Activated T-cell treated with anti-CD3 and anti-CD28 coated beads for 4 hours (primary cell): ENCODE measurements at places on chromosomes 3 and 15.

DNA sequence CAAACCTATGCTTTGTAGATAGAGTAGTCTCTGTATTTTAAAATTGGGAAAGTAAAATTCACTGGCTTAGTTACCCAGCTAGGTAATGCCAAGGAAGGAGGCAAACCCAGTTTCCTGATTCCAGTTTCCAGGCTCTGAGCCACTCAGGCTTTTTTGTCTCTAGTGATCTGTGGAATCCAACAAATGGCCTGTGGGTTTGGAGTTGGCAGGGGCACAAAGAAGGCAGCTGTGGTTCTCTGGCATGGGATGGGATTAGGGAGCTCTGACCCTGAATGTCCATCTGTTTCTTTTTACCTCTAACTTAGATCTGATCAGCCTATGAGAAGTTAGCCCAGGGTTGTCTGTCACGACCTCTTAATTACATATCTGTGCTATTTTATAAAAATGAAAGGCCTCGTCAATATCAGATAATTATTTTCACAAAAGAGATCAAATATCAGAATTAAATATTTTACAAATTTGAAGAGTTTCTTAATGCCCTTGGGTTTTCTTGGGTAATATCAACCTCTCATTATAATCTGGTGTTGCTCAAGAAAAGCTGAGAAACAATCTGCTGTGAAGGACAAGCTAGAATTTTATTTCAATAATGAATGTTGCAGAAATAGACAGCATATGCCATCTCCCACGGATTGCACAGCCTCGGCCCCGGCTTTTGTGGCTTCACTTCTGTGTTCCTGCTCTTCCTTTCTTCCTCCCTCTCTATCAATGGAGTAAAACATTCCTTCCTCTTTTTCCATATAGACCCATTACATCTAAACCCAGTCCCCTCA lies 63.7 kb upstream of the DAZL start:
- DNase-seq, result no peak

- no peak for DNase-seq
These were observed 292.1 kb downstream of the LPP start for GRCh38 chr3:188446014-188446413.

DNA sequence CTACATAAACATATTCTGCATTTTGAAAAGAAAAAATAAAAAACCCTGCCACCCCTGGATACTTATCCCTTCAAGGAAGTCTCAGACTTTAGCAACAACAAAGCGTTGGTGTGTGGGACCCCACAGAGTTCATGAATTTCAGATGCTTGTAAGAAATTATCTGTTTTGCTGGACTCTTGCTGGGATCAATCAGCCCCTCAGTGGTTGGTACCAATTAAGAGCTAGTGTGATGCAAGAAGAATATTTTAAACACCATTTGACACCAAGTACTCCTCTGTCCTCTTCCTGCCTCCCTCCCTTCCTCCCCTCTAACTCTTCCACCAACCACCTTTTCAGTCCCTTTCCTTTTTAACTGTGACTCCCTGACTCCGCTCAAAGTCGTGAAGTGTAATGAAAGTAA lies 51.5 kb downstream of the SST start:
- no peak for DNase-seq

DNA sequence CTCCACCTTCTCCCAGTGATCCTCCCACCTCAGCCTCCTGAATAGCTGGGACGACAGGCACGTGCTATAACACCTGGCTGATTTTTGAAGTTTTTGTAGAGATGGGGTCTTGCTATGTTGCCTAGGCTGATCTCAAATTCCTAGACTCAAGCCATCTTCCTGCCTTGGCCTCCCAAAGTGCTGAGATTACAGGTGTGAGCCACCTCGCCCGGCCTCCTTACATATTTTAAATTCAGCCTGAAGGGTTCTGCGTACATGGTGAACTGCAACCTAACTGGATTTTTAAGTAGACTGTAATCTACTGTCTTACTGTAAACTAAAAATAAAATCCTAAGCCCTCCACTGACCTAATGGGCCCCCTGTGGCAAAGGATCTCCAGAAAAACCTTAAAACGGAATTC lies 34.1 kb downstream of the MASP1 start:
- no peak for DNase-seq

DNA sequence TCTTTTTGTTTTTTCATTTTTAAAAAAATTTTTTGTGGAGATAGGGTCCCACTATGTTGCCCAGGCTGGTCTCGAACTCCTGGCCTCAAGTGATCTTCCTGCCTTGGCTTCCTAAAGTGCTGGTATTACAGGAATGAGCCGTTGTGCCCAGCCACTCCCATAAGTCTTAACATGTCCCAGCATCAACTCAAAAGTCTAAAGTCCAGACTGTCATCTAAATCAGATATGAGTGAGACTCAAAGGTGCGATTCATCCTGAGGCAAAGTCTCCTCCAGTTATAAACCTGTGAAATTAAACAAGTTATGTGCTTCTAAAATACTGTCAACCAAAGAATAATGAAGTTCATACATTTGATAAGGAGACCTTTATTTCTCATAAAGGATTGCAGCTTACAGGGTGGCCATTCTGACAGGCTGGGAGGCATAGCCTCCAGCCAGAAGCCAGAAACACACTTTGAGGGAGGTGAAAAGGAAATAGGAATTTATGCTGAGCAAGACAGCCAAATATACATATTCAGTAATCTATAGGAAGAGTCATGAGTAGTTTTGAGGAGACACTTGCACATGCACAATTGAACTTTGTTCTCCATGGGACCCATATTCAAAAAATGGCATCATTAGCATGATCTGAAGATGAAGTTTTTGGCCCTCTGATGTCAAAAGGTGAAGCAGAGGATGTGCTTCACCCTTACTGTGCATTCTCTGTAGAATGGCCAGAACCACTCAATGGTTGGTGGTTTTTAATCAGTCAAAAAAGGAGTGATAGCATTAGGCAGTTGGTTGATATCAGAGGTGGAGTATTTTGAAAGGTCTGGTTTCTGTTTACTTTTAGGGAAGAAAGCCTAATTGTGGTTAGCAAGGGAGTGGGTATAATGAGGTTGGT lies 11.0 kb upstream of the ZNF662 start:
- no peak for DNase-seq

- DNase-seq, result no peak
These were observed 57.7 kb downstream of the GASK1A start for GRCh38 chr3:43036621-43037423.

GRCh38 chr15:77144026-77144425 lies 73.1 kb upstream of the TSPAN3 start:
- no peak for DNase-seq

- peak; percentile 58 for DNase-seq
These were observed at the start of gene TBC1D2B for GRCh38 chr15:78077053-78077870. TBC1D2B (minus strand) TSS chr15:78077711; CDS start chr15:78077652, 59 bp downstream.

DNA sequence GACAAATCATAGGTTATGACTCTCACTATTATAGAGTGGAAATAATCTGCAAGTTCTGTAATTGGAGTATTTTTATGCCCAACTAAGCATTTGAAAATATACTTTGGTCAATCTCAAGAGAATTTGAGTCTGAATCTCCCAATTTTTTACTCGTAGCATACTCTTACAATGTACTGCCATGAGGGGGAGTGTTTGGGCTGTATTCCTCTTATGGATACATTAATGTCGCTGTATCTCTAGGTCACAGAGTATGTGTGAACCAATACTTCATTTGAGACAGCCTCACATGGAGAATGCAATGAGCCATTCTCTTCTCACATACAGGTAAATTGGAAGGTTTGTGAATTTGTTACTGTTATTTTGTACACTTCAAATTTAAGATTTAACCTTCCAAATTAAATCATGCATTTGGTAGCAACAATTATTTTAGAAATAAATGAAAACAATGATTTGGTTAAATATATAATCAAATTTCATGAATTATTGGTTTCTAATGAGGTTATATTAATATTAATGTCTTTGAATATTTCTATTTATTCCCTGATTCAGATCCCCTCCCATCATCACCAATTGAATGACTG lies 5.5 kb upstream of the CD200 start:
- peak; percentile 27 for DNase-seq

DNA sequence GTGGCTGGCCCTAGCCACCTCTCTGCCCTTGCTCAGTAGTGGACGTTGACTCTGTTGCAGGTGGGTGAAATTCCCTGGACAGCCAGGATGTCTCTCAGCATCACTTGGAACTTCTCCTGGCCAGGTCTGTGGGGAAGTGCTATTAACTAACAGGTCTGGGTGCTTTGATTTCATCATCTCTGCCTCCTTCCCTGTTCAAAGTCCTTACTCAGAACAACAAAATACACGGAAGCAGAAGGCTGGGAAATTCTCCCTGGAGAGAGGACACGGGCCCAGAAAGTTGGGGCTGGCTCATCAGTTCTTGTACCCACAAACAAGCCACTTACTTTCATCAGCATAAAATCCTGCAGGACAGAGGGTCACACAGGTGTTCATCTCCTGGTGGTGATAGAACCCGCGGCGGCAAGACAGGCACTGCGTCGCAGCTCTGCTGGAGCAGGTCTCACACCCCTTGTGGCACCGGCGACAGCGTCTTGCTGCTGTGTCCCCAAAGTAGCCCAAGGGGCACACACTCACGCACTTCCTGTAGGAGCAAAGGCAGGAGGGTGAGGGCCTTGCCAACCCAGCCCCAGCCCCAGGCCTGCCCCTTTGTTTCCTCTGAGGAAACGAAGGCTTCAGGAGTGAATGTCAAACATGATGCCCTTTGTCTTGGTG lies 29.6 kb upstream of the SNRPA1 start:
- DNase-seq, result no peak

DNA sequence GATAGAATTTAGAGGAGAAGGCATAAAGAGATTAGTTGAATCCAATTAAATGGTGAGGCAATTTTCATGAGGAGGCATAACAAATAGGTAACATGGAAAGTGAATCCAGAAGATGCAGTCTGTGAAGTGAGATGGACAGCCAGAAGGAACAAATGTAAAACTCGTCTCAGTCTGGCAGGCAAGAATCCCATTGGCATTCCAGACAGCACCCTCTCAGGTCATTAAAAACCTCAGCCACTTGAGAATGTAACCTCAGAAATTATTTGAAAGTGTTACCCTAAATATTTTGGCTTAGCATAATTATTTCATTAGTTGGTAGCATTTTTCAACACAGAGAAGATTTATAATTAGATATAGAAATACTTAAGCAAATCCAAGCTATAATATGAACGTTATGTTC lies 342.3 kb downstream of the LRRC3B start:
- DNase-seq, result no peak

GRCh38 chr15:26580943-26581342 lies 191.9 kb downstream of the GABRB3 start:
- no peak for DNase-seq

- no peak for DNase-seq
These were observed 10.1 kb upstream of the FOXB1 start for GRCh38 chr15:59993950-59994401.

- DNase-seq, result no peak
These were observed 122.5 kb downstream of the LEKR1 start for GRCh38 chr3:156948402-156949210.

GRCh38 chr3:36512555-36512954 lies 132.3 kb downstream of the STAC start:
- DNase-seq, result no peak

DNA sequence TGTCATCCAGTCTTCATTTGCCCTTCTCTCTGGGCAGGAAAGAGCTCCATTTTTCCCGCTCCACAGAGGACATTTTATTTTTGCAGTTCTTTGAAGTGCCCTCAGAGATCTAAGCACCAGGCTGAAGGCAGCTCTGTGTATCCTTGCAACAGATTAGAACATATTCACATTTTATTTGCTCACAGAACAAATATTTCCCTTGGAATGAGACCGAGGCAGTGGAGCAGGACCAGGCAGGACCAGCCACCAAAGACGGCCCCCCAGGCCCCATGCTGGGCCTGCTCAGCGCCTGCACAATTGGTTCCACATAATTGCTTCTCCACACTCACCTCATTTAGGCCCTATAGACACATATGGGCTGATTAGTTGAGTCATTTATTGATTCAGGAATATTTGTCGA lies 15.7 kb upstream of the ETV5 start:
- DNase-seq, result no peak

DNA sequence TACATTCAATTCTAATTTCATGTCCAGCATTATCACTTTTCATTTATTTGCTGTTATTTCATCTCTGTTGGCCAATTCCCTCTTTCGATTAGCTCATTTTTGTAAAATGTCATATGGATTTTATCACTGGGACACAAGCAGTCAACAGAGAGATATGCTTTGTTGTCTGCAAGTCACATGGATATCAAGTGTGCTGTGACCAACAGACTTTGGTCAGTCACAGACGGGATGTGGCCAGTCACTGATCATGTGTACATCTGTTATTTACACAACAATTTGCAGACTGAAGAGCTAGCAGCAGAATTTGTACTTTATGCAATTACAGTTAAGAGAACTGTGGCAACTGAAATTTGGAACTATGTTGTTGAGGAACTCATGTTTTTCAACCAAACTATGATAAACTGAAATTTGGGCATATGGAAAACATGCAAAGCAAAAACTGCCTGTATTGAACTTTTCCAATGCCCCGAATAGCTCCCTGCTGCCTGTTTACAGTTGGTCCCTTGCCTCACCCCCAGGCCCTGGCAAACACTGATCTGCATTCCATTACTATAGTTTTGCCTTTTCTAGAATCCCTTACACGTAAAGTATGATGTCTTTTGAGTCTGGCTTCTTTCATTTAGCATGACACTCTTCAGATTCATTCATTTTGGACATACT lies 104.4 kb downstream of the RPL22L1 start:
- DNase-seq, result no peak

DNA sequence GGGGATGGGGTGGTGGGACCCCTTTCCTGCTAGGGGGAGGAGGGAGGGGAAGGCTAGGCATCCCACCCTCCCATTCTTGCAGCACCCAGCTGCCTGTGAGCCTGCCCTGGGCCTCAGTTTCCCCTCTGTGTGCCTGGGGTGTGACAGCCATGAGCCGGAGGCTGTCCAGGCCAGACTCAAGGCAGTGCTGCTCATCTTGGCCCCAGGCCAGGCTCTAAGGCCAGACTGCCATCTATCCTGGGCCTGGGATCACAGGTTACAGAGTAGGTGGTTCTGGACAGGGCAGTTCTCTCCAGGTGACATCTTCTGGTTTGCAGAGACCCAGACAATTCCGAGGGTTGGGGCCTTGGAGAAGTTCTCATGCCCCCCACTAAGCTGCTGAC lies 3.3 kb upstream of the VILL start:
- DNase-seq, result no peak

GRCh38 chr3:192914848-192915247 lies 2.8 kb downstream of the MB21D2 start:
- DNase-seq, result no peak

DNA sequence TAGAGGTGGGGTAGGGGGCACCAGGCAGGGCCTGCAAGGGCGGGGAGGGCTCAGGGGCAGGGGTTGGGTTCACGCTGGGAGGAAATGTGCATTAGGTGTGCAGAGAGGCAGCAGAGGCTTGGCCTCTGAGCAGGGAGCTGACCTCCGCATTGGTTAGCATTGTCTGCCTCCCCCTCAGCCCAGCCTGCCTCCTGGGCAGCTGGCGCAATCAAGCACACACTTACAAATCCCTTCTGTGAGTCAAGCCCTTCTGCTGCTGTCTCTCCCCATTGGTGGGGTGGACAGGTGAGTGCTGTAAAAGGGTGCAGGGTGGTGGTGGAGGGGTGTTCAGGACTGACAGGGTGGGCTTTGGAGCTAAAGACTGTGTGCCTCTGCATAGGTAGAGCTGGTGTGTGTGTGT lies 9.3 kb downstream of the LOXL1 start:
- DNase-seq, result no peak

- no peak for DNase-seq
These were observed 57.1 kb downstream of the PDIA5 start for GRCh38 chr3:123123716-123124616.

GRCh38 chr3:111035902-111036301 lies 35.7 kb upstream of the NECTIN3 start:
- no peak for DNase-seq
